ENCODE measurements at places on chromosomes 4 and X. TPM values are rescaled to one million over a fixed set of nuclear protein-coding genes. Genes with fewer than 3 reads are reported as not detected.

Gene CABS1
- total RNA-seq: not detected

Gene NUDT10
- total RNA-seq: 0.09 TPM

Gene TMPRSS11A
- total RNA-seq: not detected

DNA sequence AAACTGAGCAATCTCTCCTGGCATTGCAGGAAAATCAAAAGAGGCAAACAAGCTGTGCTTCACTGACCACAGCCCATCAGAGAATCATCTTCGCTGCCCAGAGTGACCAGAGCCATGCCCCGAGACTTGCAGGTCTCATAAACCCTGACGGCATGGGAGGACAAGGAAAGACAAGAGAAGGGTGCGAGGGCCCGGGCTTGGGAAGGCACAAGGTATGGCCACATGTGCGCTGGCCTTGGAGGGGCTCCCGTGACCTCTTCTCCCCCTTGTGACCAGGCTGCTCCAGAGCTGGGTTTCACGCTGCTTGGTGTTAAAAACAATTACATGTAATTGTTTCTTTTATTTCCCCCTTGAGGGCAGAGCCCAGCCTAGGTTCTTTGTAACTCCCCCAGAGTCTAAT, 20.8 kb downstream of the DCTD start:
- DNase-seq: no peak

GRCh38 chr4:132071815-132072214, 1077.3 kb upstream of the PCDH10 start:
- no peak for DNase-seq

Measured in dermis blood vessel endothelial cell (primary cell).